ENCODE measurements at places on chromosomes 6 and 20.
A peak's percentile ranks its signal among the peaks of the same experiment; 100 is the strongest.

DNA sequence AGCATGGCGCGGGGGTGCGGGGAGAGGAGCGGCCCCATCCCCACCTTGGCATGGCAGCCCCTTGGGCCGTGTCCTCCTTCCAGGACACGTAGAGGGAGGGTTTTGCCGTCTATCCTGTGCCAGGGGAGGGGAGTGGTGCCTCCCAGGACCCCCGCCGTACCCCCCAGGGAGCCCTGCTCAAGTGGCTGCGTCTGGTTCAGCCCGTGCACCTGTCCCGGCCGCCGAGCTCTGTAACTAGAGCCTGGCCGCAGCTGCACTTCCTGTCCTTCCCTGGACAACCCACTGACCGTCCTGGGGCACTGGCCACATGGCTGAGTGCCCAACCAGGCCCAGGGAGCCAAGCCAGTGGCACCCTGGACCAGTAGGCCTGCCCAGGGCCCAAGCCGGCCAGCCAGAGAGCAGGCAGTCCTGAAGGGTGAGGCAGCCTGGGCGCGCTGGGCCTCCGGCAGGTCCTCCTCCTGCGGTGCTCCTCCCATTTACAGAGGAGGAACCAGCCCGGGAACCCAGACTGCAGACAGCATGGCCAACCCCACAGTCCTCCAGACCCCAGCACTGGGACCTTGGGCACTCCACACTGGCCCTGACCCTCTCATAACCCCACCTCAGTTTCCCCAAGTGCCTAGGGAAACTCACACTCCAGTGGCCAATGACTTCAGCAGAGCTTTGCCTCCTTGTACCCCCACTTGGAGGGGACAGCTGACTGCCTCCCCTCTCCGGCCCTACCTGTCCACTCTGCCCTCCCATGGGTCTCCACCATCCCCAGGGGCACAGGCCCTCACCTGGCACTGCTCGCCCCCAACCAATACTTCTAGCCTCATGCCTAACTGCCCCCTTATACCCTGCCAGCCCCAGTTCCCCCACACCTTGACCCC is 8.7 kb downstream of the LAMA5 start:
- DNase-seq = no peak

GRCh38 chr6:47690791-47691190 is 7.6 kb upstream of the ADGRF4 start:
- DNase-seq = no peak

GRCh38 chr20:32484958-32485769 is 100.0 kb downstream of the NOL4L start:
- peak; percentile 75 for DNase-seq

- peak; percentile 63 for DNase-seq
Measured at GRCh38 chr6:82612475-82613039, 248.9 kb downstream of the TPBG start.

GRCh38 chr6:139736325-139736906 is 362.0 kb upstream of the CITED2 start:
- no peak for DNase-seq

DNA sequence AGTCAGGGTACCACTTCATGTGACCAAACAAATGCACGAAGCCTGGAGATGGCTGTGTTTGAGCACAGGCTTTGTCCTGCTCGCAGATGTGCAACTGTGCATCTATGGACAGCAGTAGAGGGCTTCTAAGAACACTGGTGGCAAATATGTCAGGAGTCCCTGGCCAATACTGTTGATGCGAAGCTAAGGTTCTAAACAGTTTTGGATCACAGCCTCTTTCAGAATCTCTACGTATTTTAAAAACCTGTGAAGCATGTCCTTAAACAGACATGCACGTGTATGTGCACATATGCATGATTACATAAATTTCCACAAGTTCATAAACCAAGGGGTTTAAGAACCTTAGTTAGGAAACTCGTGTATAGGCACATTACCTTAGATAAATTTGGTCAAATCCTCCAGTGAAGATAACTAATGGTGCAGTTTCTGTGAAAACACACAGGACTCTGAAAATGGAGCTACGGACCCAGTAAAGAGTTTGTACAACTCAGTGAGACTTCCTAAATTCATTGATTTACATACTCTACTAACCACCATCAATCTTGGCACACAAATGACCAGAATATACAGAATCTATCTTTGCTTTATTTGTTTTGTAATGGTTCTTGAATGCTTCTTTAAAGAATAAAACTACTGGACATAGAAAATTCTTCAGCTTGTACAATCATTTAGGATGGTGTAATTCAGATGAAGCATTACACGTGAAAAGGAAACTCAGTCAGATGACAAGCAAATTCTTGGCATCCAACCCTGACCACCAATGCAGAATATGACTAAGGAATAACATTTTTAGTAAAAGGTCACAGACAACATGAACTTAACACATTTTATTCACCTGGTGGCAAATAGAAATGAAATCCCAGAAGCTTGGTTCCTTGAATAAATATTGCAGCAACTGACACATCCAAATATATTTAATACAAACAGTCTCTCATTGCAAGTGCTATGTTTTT is 27.4 kb downstream of the KCNQ5 start:
- no peak for DNase-seq

- no peak for DNase-seq
Measured at GRCh38 chr6:44495036-44495901, 107.8 kb downstream of the CDC5L start.

GRCh38 chr20:55095745-55096400 is 620.5 kb downstream of the DOK5 start:
- DNase-seq = no peak

DNA sequence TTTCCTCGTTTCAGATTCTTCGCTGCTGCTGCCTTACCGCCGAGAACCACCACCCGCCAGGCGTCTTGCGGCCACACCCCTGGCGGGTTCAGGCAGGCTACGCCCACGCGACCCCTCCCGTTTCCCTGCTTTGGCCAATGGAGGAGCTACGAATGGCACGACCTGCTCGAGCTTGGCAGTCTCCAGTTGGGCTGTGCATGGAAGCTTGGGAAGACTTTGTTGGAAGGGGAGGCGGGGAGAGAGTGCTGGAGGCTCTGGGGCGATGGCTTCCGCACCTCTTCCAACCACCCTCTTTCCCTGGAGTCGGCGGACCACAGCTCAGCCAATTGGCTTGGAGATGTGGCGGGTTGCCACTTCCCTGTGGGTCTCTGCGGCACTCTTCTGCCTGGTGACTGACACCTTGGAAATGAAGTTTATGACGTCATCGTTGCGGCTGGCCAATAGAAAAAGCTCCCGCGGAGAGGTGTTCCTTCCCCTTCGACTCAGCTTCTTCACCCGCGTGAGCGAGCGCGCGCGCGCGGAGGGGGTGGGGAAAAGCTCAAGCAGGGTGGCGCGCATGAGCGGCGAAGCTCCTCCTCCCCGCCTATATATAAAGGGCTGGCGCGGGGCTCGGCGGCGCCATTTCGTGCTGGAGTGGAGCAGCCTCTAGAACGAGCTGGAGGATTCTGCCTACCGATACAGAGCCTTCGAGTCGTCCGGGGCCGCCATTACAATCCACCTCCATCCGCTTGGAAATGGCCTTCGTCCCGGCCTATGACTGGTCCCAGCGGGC is 3.4 kb downstream of the BRD2 start:
- peak; percentile 100 for DNase-seq

- DNase-seq = peak; percentile 71
Measured at GRCh38 chr6:34792605-34793500, 970 bp downstream of the BLTP3A start.

GRCh38 chr6:70667256-70667710 is 400 bp upstream of the SMAP1 start:
- DNase-seq = no peak

GRCh38 chr20:17315407-17316231 is 88.8 kb downstream of the PCSK2 start:
- DNase-seq = no peak

GRCh38 chr6:118284736-118285360 is 263.2 kb upstream of the PLN start:
- DNase-seq = no peak

DNA sequence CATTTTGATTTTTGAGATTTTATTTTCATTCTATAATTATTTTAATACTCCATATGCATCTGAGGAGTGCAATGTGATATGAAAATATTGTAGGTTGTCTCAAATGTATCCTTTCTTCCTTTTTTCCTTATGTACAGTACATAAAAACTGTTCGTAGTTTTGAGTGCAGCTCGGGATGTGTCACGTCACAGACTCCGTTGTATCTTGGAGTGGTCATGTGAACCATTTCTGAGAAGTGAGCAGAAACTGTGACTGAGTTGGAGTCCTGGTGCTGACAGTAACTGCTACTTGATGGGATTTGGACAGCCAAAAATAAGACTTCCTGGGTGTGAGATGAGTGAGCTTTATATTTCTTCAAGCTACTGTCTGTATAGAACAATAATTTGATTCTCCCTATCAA is 761.4 kb upstream of the MAN1A1 start:
- DNase-seq = no peak

DNA sequence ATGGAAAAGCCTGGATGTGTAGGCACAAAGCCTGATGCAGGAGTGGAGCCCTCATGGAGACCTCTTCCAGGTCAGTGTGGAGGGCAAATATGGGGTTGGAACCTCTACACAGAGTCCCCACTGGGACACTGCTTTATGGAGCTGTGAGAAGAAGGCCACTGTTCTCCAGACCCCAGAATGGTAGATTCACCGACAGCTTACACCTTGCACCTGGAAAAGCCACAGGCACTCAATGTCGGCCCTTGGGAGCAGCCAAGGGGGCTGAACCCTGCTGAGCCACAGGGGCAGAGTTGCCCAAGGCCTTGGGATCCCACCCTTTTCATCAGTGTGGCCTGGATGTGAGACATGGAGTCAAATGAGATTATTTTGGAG is 24.9 kb downstream of the NCR2 start:
- no peak for DNase-seq

DNA sequence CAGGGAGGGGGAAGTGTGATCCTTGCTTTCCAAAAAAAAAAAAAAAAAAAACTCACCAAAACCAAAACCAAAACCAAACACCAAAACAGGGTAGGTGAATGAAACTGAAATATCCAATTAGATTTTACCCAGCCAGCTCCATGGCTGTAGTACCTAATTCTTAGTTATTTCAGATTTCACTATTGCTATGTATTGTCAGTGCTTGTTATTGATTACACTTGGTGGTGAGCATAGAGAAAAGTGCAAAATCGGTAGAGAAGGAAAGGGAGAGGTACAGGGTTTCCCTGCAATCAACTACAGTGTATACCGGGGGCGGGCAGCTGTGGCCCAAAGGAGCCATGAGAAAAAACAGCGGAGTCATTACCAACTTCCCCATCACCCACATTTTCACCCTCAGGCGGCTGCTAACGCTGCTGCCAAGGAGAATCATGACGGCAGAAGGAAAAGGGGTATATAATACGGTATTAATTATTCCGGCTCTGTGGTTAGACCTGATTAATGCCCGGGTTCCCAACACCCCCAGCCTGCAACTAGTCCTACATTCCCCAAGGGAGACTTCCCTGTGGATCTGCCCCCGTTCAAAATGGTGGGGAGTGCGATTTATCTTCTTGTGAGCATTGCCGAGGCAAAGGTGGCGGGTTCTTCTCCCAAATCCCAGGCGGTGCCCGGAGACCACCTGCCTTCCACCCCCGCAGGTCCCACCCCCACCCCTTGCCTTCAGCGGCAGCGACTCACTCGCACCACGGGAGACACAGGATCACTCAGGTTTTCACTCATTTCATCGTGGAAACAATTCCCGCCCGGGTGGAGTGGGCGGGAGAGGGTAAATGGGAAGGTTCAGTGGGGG is at the start of gene C6orf62:
C6orf62 (minus strand) TSS at position 30 of the 847 bp plus-strand sequence. CDS start 486 bp downstream, outside the sequence.
- DNase-seq = peak; percentile 47

- DNase-seq = no peak
Measured at GRCh38 chr6:4799912-4800311, 23.7 kb downstream of the CDYL start.

DNA sequence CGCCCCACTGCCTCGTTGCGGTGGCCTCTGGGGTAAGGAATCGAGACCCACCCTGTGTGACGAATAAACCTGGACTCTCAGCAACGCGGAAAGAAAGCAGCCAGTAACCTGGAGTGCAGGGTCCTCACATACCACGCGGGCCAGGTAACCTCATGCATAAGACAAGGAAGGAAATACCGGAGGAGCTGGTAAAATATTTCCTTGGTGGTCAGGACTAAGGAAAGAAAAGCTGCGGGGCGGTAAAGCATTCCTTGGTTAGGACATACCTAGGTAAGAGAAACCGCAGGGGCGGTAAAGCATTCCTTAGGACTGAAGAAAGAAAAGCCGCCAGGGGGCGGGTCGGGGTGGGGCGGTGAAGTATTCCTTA is 80.7 kb downstream of the SYTL3 start:
- DNase-seq = peak; percentile 63

DNA sequence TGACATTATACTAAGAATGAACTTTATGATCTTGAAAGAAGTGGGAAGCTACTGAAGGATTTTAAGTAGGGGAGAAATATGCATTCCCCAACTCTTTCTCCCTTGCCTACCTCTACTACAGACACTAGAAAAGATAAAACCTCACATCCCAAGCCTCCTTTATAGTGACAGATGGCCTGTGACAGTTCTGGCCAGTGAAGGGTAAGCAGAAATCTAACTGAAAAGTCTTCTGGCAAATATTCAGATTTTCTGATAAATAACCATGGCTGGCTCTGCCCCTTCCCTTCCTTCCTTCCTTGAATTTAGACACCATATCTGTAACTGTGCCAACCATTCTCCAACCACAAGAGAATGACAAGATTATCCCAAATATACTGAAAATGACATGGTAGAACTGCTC is 10.2 kb upstream of the BEND6 start:
- DNase-seq = no peak

All from mesendoderm (in vitro differentiated cells).